Activated T-cell treated with anti-CD3 and anti-CD28 coated beads for 48 hours (primary cell): ENCODE measurements at places on chromosomes 12 and 14.

- DNase-seq, result no peak
Observed at GRCh38 chr12:53604581-53604980, 21.6 kb downstream of the ATF7 start.

DNA sequence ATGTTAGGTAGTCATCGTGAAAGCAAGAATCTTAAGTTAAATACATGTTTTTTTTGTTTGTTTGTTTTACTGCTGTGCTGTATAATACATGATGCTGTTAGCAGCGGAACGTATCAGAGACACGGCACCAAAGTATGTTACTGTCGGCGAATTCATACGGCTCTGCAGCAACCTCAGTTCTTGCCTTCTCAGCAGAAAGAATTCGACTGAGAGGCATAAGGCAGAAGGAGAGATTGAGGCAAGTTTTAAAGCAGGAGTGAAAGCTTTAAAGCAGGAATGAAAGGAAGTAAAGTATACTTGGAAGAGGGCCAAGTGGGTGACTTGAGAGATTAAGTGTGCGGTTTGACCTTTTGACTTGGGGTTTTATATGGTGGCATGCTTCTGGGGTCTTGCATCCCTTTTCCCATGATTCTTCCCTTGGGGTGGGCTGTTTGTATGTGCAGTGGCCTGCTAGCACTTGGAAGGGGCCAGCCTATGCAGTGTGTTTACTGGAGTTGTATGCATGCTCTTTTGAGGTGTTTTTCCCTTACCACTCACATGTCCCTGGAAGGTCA is 23.7 kb downstream of the LEMD3 start:
- DNase-seq, result no peak

- no peak for DNase-seq
Observed at GRCh38 chr14:50773632-50774541, 57.1 kb downstream of the NIN start.

- DNase-seq, result no peak
Observed at GRCh38 chr12:12562016-12562483, 613 bp downstream of the DUSP16 start.

GRCh38 chr12:50927356-50927755 is 25.0 kb upstream of the HIGD1C start:
- DNase-seq, result no peak

- peak; percentile 23 for DNase-seq
Observed at GRCh38 chr14:92897922-92898565, 24.9 kb upstream of the CHGA start.

- no peak for DNase-seq
Observed at GRCh38 chr12:106074706-106075392, 63.9 kb downstream of the NUAK1 start.

DNA sequence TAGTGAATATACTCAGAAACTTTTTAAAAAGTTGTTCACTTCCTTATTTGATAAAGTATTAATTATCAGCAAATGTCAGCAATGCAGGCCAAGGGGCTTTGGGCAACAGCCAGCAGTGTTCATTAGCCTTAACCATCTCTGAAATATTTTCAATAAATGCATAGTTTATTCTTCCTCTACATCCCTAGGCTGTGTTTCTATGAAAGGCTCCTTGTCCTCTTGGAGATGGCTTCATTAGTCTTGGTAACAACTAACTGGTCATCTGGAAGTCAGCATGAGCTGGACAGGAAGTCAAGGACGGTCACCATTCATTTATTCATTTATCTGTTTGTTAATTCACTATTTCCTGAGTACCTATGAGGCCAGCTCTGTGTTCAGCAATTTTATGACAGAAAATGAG is 124.0 kb upstream of the TMEM132D start:
- no peak for DNase-seq

DNA sequence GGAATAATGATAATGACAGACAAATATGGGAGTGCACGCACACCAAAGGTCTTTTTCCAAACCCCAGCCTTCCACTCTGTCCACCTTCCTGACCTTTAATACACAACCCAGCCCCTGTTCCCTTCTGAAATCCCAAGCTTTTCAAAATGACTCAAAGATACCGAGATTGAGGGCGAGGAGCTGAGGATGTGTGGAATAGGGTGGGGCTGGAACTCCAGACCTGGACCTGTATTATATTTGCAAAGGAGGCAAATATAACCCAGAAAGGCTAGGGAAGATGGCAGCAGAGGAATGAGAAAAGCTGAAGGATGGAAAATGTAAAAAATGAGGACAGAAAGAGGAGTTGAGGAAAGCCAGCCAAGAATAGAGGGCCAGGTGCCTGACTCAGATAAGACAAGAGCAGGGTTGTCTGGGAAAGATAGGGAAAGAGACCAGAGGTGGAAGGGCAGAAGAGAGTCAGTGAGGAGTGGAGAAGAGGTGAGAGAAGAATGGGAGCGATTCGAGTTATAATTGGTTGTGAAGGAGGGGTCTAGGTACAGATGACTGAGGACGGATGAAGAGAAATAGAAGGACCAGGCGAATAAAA is 1.0 kb upstream of the PTMS start:
- DNase-seq, result no peak
